ENCODE measurements at places on chromosomes 1 and 21. TPM values are rescaled to one million over a fixed set of nuclear protein-coding genes. Genes with fewer than 3 reads are reported as not detected.

The TP73 gene
- total RNA-seq = 6.1 TPM

The CFAP45 gene
- total RNA-seq = 0.10 TPM

The S100A16 gene
- 76.2 TPM for total RNA-seq

The FAM229A gene
- total RNA-seq = 0.82 TPM

The CYYR1 gene
- total RNA-seq = 12.6 TPM

The RPS27 gene
- 1,230 TPM for total RNA-seq

The ZNF281 gene
- total RNA-seq = 13.5 TPM

The SLC35F3 gene
- total RNA-seq = 0.72 TPM

The FBXO2 gene
- total RNA-seq = 1.5 TPM

The LRRC8B gene
- 10.7 TPM for total RNA-seq

The RCSD1 gene
- 141 TPM for total RNA-seq

The OLFM3 gene
- total RNA-seq = 0.92 TPM

All from tongue (tissue), 3 donors.